ENCODE measurements at places on chromosomes 2 and 18.
A peak's percentile ranks its signal among the peaks of the same experiment; 100 is the strongest.

GRCh38 chr2:159614534-159615366 is 1.6 kb downstream of the BAZ2B start:
- no peak for DNase-seq

GRCh38 chr2:30768036-30768686 is 39.1 kb downstream of the CAPN13 start:
- no peak for DNase-seq

- no peak for DNase-seq
Measured at GRCh38 chr2:210654091-210654490, 97.7 kb downstream of the CPS1 start.

- DNase-seq, result no peak
Measured at GRCh38 chr2:126793885-126794613, 104.6 kb upstream of the TEX51 start.

DNA sequence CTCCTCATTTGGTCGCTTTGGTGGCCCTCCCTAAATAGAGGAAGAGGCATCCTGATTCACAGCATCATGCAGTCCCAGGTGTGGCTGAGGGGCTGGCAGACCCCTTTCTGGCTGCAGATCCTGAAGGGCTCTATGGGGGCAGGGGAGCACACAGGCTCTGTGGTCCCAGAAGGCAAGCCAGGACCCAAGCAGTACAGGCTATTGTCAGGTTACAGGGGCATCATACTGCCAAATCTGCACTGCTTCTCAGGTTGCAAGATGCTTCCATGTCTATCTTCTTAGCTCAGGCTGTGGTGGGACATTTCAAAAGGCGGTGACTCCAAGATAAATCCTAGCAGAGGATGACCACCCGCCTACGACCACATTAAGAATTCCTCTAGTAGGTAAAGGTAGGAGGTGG is 54.3 kb downstream of the TTC32 start:
- no peak for DNase-seq

- DNase-seq, result no peak
Measured at GRCh38 chr2:221787561-221787960, 215.5 kb upstream of the EPHA4 start.

GRCh38 chr2:239285932-239286230 is 114.9 kb downstream of the HDAC4 start:
- DNase-seq, result no peak

GRCh38 chr2:28390746-28391563 is 1.7 kb upstream of the FOSL2 start:
- peak; percentile 34 for DNase-seq

DNA sequence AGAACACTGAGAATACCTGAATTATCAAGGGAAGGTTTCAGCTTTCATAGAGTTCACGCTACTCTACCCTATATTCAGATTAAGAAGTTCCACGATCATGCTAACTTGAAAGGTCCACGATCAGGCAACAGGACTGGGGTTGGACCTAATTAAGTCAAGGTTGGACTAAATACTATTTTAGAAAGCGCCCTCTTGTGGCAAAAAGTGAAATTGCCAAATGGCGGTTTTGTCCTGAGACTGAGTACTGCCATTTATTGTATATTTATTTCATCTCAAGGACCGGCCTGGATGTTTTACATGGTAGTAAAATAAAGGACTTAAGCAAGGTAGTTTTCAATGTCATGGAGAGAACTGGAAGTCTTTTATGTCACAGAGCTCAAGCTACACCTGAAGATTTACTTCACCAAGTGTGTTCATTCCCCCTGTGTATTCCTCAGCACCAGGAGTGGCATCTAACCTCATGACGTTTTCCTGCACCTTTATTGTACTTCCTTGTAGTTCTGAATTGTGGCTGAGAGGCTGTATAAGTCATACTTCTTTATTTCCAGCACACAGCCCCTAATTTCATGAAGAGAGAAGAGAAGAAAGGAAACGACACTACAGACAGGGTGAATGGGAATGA is 56.8 kb downstream of the SRD5A2 start:
- DNase-seq, result peak; percentile 70

Data from neural crest cell (in vitro differentiated cells).